ENCODE measurements at places on chromosomes 1 and 21. TPM values are rescaled to one million over a fixed set of nuclear protein-coding genes. Genes with fewer than 3 reads are reported as not detected.
A peak's percentile ranks its signal among the peaks of the same experiment; 100 is the strongest.

The PRSS38 gene
- polyA plus RNA-seq = not detected

The RAD54L gene
- polyA plus RNA-seq = 4.2 TPM

GRCh38 chr1:94031591-94031990 lies 89.4 kb downstream of the ABCA4 start:
- DNase-seq = no peak

DNA sequence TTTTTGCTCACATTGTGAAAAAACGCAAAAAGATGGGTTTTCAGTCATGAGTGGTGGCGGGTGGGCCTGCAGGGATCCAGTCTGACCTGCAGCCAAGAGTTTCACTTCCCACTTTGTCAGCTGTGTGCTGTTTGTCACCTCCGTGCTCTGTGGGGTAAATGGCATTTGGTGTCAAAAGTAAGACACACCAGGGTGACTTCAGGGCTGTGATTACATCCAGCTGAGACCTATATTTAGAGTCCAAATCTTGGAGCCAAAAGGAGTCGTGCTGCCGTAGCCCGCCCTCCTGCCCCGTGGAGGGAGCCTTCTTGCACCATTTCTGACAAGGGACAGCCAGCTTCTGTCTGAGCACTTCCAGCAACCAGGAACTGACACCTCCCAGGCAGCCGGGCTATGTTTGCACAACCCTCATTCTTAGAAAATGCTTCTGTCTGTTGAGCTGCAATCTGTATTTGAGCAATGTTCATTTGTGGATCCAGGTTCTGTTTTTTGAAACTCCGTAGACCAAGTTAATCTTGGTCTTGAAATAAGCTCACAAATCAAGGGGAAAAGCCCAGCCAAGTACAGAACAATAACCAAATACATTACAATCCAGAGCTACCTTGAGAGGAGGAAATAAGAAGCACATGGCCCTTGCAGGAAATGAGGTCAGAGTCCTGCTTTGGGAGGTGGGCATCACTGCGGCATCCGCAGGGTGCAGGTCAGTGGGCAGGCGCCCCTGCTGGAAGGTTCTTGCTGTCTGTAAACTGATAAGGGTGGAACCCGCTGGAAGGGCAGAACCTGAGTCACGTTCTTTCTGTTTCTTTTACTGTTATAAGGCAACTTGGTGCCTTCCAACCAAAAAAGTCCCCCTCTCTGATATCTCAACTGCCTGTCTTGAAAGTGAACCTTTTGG lies 14.4 kb downstream of the ABCG1 start:
- peak; percentile 82 for DNase-seq

DNA sequence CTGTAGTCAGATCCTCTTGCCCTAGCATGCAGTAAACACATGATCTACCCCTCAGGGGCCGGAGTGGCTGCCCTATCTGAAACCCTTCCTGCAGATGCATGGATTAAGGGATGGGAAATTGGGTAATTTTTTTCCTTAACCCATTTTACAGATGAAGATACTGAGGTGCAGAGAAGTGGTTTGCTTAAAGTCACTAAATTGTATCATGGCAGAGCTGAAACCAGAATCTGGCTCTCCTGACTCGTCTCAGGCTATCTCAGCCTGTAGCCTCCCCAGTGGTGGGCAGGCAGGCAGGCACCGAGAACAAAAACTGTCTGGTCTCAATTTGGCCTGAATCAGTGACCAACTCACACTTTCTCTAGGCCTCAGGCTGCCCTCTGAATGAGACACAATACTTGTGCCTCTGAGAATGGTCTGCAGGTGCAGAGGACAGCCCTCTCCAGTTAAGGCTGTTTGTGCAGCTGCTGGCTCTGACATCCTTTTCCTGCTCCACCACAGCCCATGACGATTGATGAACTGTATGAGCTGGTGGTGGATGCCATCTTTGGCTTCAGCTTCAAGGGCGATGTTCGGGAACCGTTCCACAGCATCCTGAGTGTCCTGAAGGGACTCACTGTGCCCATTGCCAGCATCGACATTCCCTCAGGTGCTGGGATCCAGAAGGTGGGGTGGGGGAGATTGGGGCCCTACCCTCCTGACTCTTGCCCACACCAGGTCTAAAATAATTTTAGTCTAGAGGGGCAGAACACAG lies 1.5 kb downstream of the NAXE start:
- DNase-seq = no peak

DNA sequence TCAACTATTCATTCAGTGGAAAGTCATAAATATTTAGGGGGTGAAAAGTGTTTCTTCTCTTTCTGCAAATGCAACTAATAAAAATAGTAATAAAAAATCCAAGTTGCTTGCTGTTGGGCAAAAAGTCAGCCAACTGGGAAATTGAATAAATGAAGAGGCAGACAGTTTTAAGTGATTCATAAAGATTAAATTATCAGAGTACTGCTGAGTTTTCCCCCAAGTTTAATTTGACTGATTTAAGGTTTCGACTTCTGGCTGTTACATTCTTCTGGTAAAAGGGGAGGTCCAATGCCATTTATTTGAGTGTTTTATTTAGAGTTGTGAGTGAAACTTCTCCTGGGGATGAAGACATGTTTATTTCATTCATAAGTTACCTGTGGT lies 125.5 kb downstream of the NTPCR start:
- no peak for DNase-seq
